Stimulated activated CD8-positive, alpha-beta memory T cell treated with anti-CD3 and anti-CD28 coated beads, Interleukin-4, amount 100 ng/mL, for 1 hour (primary cell): ENCODE measurements at places on chromosomes 2 and 18.

GRCh38 chr2:185372188-185372587 lies 366.4 kb upstream of the FSIP2 start:
- DNase-seq: no peak

DNA sequence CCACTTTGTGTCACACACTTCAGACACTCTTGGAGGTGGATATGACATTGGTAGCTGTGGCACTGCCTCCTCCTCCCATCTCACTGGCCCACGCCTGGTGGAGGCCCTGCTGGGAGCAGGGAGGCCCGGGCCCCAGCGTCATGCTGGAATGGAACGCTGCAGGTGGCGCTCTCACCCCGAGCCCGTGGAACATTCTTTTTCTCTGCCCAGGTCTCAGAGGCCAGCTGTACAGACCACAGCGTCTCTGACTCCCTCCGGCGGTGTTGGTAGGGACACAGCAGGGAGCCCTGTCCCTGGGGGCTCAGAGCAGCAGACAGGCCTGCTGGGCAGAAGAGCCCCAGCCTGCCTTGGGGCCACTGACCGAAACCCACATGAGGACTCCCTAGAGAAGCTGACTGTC lies 218.1 kb downstream of the TWIST2 start:
- no peak for DNase-seq

DNA sequence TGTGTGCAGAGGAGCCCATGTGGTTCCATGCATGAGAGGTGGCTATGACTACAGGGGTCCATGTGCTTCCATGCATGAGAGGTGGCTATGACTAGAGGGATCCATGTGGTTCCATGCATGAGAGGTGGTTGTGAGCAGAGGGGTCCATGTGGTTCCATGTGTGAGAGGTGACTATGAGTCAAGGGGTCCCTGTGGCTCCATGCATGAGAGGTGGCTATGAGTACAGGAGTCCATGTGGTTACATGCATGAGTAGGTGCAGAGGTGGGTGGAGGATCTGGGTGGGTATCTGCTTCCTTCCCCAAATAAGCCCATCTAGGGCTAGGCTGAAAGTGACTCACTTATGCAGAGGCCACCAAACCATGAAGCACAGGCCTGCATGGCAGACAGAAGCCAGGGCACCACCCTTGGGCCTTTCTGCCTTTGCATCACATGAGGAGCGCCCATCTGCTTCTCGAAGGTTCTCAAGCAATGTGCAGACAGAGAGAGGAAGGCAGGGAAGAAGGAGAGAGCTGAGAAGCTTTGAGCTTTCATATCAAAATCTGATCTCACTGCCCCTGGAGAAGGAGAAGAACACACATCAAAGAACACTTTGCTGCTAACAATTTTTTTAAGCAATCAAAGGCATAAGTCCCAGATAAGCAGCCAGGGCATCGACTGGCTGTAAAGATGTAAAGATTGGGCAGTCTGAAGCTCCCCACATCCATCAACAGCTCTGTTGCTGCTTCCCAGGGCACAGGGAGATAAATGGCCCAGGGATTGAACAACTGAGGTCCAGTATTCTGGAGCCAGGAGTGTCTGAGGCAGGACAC lies 137.6 kb downstream of the TNS1 start:
- DNase-seq: no peak

GRCh38 chr18:6333981-6334380 lies 80.7 kb downstream of the L3MBTL4 start:
- no peak for DNase-seq

GRCh38 chr2:225574582-225575138 lies 175.2 kb downstream of the NYAP2 start:
- no peak for DNase-seq

GRCh38 chr18:32461709-32462272 lies 8.9 kb downstream of the GAREM1 start:
- DNase-seq: no peak

- DNase-seq: no peak
Observed at GRCh38 chr2:181285116-181285515, 172.1 kb upstream of the ITGA4 start.

GRCh38 chr2:119488245-119489214 lies 35.8 kb downstream of the SCTR start:
- DNase-seq: no peak

DNA sequence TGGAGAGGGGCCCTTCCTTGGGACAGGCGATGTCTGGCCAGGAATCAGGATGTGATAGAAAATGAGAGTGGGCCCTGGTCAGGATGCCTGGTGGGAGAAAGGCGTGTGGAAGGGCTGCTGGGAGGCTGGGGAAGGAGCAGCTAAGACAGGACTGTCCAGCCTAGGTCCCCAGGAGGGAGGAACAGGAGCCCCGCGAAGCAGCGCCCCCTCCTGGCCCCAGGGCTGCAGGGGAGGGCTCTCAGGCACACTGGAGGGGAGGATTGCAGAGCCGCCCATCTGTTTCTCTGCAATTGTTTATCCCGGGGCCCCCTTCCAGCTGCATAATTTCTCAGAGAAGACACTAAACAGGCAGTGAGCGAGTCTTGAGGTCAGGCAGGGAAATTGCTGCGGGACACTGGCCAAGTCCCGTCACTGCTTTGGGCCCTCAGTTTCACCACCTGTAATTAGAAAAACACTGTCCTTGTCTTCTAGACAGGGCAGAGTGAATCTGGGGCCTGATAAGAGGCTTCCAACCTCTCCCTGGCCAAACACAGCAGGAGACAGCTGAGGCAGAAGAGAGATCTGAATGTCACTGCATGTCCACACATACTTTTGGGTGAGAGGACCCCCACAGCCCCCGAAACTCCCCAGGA lies 3.9 kb upstream of the NPPC start:
- no peak for DNase-seq

GRCh38 chr2:177272765-177273164 lies 8.2 kb upstream of the NFE2L2 start:
- DNase-seq: no peak

DNA sequence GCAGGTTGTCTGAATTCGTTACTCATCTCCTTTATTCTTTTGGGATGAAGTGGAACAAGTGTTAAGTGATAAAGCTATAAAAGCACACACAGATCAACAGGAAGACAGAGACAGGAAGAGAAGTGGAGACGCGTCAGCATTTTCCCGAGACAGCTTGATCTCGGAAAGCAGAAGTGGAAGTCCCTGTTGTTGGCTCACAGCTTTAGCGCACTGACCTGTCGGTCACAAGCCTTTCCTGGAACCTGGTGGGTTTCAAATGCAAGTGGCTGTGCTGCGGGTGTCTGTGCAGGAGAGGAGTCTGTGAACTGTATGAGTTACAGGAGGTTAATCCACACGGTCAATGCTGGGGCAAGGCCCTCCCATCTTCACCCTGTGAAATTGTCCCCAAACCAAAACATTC lies 116.6 kb upstream of the PELI1 start:
- no peak for DNase-seq

GRCh38 chr2:69686813-69687212 lies 43.3 kb upstream of the AAK1 start:
- DNase-seq: no peak

- no peak for DNase-seq
Observed at GRCh38 chr2:48715042-48715899, 40.3 kb downstream of the LHCGR start.

GRCh38 chr18:3358310-3358709 lies 91.7 kb upstream of the TGIF1 start:
- DNase-seq: no peak
